ENCODE measurements at places on chromosomes 7 and 10.

DNA sequence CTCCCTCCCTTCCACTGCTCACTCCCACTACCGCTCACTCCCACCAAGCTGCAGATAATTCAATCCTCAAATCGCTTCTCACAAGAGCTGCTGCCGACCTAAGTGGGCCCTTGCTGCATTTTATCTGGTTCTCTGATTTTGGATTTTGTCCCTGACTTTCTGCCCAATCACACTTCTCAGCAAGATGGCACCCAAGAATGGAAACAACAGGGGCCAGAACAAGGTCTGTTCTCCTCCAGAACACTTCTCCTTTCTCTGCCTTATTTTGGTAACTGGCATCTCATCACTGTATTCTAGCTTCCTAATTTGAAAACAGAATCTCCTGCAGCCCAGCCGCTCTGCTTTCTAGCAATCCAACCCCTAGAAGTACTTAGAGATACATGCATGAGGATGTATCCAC is 172.8 kb downstream of the GRID1 start:
- DNase-seq, result no peak

DNA sequence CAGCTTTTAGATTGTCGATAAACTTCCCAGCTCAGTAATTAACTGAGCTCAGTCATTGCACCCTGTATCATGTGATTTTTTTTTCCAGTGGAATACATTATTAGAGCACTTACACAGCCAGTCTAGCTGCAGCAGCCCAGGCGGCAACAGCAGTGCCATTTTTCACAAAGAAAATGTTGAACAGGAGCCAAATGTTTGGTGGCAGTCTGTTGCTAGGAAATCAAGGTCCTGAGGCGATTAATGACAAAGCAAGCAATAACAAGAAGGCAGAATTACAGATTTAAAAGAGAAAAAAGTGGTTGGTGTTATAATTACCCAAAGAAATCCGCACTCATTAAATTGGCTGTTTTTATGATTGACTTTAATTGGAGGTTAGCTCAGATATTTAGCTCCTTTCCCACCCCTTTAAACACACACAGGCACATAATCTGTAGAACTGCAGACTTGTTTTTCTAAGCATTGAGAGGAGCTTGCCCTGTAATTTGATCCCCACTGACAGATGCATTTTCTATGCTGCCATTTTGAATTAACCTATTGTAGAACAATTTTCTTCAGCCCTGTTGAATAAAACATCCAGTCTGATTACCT is 267.4 kb downstream of the ADK start:
- DNase-seq, result no peak

DNA sequence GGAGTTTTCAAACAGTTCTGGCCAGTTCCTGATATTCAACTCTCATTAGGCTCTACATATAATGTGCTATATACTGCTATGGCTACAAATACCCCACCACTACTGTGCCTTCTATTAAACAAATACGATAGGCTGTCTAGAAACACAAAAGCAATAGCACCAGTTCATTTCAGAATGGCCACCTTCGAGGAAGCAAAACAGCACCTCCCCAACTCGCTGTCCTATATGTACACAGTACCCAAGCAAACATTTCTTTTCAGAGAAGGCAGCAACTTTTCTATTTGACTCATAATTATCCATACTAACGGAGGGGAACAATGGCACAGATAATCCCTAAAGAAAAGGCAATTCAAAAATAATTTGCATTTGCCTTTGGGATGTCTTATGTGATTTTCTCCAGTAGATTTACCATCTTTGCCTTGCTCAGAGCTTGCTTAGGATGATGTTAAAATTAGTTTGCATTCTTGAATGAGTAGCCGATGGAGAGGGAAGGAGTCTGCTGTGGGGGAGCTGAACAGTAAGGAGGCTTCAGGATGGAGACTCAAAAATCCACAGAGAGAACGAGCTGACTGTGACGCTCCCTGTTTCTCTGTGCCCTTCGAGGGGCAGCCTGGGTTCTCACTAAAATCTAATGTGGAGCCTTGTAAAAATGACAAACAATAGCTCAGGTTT is 218.7 kb downstream of the FANK1 start:
- DNase-seq, result no peak

DNA sequence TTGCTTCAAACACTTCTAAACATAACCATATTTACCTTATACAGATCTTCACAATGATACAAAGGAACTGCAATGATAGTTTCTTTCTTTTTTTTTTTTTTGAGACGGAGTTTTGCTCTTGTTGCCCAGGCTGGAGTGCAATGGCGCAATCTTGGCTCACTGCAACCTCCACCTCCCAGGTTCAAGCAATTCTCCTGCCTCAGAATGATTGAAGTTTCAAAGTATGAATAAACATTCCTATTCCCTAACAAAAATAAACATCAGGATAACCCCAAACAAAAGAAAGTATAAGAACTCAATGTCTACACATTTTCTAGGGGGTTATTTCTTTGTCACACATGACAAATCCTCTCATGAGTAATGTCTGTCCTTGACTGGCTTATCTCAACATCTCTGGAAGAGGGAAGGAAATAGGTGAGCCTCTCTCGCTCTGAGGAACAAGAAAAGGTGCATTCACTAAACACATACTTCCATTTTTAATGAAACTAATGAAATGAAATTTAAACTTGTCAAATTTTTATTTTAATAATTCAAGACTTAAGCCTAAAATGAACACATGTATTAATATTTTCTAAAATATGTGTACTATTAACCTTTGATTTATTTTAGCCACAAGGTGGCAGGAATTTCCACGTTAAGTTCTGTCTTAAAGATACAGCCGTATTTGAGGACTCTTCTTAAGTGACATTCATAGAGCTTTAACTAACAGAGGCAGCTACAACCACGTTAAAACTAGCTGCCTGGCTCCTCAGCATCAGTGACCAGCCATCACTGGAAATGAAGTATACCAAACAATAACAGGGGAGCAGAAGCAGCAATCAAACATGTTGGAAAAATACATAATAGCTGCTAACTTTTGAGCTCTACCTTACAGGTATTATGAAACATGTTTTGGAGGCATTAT is 58.3 kb downstream of the MALSU1 start:
- DNase-seq, result no peak

DNA sequence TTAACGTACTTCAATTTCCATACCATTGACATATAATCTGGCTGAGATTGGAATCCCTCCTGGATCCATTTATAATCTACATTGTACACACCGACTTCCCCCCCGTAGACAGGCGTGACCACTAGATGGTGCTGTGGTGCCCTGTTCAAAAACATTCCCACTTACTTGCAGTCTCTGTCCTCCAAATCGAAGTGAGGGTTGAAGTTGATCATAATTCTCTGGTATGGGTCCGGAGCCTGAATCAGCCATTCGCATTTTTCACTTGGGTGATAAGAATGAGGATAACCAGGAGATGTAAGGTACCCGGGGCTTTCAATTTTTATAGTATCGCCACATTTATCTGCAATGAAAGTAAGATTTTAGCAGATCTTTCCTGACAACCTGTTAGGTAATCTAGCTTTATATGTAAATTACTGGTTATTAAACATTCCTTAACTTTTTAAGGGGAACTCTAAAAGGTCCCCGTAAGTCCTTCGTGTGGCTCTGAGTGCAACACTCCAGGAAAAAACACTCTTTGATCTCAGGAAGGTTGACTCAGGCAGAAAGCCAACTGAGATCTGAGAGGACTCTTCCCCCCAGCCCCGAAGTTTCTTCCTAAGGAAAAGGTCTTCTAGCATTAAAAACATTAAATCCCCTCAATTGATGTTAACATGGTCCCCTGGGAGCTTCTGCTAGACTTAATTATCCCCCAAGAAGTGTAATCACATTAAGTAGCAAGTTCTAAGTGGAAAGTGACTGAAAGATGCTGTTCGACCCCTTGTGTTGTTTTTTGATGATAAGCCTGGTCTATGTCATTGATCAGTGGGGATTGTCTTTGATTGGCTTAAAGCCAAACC is 3.7 kb downstream of the NRP1 start:
- DNase-seq, result peak; percentile 90

GRCh38 chr7:2019461-2019710 is 213.4 kb downstream of the MAD1L1 start:
- no peak for DNase-seq

- no peak for DNase-seq
Observed at GRCh38 chr7:111103678-111104274, 12.8 kb downstream of the LRRN3 start.

DNA sequence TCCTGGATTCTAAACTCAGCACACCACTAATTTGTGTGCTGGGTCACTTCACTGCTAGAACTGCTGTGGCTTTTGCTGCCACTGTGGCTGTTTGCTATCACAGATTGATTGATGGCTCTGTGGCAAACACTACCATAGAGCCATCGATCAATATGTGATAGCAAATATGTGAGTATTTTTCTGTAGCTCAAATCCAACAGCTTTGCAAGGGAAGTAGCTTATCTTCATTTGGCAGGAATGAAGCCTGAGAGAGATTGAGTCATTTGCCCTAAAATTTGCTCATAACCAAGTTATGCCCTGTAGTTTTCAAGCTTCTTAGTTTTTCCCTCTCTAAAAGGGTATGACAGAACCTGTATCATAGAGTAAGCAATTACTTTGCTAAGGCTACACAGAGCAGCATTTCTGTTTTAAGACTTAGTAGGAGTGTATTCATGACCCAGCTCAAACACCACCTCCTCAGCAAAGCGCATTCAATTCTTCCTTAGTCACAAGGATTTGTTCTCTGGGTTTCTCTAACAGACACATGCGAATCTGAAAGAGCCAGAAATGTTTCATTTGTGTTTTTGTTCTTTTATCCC is 43.1 kb downstream of the MINPP1 start:
- DNase-seq, result no peak
